NCI-H1092 (cell line): ENCODE measurements at places on chromosomes 7 and 10.

DNA sequence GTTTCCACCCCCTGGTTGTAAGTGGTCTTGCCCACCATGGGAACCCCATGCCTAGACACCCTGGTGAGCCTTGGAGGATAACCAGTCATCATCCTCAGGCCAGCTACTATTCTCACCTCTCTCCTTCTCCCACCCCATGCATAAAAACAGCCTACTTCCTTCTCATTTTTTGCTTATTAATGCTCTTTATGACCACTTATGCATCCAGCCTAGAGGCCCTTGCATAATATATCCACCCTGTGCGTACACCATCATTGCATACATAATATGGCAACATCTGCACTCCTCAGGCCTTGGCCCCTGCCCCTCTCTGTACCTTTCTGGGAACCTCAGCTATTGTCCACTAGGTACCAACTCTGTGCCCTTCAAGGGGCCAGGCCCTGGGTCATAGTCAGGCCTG is 91.0 kb downstream of the CDH23 start:
- DNase-seq, result no peak

DNA sequence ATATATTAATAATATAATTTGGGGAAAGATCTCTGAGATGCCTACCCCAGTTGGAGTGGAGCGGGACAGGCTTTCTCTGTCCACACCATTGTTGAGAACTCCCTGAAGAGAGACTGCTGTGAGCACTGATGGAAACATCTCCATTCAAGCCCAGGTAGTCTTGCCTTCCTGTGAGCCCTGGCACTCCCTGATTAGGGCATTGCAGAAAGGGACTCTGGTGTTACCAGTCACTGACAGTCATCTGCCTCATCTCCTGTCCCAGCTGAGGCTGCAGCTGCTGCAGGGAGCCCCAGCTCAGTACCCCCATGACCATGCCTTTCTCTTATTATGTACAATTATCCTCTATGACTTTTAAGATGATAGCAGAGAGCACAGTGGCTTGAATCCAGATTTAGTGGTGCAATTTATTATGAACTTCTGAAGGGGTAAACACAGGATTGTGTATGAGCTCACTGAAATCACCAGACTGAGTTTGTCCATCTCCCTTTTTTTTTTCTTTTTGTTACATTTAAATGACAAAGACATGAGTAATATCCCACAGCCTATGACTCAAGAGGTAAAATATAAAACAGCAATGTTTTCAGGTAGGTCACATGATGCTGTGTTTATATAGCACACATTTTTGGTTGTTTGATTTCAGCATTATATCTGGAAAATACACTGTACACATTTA is 236.9 kb downstream of the SLC25A13 start:
- DNase-seq, result no peak

- no peak for DNase-seq
Observed at GRCh38 chr10:29635711-29636144, 957 bp upstream of the SVIL start.

- DNase-seq, result no peak
Observed at GRCh38 chr10:80201608-80202141, 3.7 kb downstream of the ANXA11 start.

- DNase-seq, result no peak
Observed at GRCh38 chr7:32888505-32888904, 3.1 kb downstream of the KBTBD2 start.

- no peak for DNase-seq
Observed at GRCh38 chr7:132732321-132732865, 156.1 kb upstream of the PLXNA4 start.

GRCh38 chr10:111445667-111446066 is 368.8 kb downstream of the ADRA2A start:
- no peak for DNase-seq

DNA sequence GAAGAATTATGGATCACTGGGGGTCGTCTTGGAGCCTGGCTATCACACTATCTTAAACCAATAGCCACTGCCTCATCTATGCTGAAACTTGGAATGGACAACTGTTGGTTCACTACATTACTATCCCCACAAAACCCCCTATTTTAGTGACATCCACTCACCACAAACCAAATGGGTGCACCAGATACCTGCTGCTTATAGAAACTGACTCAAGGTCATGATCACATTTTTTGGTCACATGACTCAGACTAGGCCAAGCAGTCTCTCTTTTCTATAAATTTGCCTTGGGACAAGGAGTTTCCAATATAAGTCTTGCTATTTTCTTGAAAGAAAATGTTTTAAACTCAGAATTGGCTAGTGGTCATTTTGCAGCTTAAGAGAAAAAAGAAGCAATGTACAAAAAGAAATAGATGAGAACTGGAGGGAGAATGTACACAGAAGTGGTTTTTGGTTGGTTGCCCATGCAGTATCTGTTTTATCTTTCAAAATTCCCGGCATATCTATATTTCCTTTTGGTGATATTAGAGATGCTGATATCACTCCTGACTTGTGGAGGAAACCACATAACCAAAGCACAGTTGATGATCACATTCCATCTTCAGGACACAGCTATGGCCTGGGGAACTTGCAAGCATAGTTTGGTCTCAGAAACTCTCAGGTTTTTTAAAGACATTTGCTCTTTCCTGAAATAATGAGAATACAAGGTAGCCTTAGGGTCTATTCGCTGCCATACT is 85.2 kb upstream of the CACNA2D1 start:
- DNase-seq, result no peak

- no peak for DNase-seq
Observed at GRCh38 chr7:107638594-107638993, 22.0 kb upstream of the SLC26A4 start.

GRCh38 chr10:15879058-15879457 is 18.8 kb upstream of the MINDY3 start:
- peak; percentile 44 for DNase-seq

DNA sequence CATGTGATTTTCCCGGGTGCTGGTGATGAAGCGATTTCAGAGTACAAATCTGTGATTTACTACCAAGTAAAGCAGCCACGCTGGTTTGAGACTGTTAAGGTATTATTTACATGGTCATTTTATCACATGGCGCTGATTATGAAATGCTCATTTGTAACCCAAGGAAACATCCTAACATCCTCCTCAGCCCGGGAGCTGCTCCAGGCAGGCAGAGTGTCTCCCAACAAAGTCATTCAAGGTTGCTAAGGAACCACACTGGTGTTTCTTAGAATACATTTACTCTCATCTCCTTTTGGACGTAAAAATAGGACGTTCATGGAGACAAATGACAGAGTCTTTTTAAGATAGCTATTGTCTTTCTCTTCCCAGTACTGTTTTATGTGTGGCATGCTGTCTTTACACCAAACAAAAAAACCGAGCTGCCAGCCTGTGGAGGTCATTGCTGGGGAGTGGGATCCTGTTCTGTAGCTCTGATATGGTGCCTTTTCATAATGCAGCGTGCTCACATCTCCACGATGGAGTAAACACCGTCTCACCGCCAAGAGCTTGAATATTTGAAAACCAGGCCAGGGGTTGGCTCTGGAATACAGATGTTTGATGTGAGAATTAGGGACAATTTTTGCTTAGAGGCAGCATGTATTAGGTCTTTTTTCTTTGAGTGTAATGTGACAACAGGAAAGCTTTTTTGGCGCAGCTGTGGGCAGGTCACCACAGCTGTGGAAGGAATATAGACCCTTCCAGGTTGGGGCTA is 119.6 kb downstream of the DOCK1 start:
- no peak for DNase-seq

DNA sequence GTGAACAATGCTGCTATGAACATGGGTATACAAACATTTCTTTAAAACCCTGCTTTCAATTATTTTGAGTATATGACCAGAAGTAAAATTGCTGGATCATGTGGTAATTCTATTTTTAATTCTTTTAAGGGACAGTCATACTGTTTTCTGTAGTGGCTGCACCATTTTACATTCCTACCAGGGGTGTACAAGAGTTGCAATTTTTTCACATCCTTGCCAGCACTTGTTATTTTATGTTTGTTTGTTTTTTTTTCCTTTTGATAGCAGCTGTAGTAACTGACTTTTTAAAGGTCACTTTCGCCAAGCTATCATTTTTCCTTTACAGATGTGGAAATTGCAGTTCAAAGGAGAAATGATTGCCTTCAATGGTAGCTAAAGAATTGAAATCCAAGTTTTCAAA is 99.5 kb downstream of the GPR85 start:
- DNase-seq, result no peak

DNA sequence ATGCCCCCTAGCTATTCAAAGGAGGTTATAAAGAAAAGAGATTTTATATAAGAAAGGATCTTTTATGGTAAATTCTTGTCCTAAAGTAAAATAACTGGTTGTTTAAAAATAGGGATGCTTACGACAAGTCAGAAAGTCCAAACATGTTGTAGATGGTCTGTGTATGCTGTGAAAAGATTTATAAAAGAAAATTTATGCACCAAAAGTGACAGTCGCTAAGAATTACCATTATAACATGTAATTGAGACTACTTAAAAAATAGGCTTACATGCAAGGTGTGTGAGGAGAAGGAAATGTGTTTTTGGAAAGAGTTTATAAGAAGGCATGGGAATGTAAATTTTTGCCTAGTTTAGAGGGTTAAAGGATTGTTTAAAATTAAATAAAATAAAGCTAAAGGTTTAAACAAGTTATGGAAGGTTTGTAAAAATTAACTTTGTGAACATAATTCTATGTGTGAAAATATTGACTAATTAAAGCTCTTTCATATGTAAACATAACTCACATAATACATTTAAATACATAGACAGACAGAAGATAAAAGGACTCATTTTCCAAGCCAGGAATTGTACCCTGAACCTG is 118.5 kb downstream of the LYZL1 start:
- DNase-seq, result no peak

- no peak for DNase-seq
Observed at GRCh38 chr7:24972991-24973390, 7.0 kb downstream of the OSBPL3 start.

DNA sequence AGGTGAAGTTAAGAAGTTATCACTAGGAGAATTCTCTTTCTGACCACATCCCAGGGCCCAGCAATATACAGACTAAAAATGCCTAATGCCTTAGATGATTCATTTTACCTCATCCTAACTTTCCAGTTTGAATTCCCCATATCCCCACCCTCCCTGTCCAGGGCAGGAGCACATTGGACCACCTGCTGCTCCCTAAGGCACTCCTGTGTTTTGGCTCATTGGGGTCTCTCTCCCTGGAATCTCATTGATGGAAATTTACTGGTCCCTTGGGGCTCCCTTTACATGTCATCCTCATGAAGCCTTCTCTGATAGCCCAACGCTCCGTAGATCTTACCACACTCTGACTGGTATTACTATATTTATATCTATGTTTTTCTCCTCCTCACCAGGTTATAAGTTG is 2.7 kb downstream of the IL2RA start:
- no peak for DNase-seq

DNA sequence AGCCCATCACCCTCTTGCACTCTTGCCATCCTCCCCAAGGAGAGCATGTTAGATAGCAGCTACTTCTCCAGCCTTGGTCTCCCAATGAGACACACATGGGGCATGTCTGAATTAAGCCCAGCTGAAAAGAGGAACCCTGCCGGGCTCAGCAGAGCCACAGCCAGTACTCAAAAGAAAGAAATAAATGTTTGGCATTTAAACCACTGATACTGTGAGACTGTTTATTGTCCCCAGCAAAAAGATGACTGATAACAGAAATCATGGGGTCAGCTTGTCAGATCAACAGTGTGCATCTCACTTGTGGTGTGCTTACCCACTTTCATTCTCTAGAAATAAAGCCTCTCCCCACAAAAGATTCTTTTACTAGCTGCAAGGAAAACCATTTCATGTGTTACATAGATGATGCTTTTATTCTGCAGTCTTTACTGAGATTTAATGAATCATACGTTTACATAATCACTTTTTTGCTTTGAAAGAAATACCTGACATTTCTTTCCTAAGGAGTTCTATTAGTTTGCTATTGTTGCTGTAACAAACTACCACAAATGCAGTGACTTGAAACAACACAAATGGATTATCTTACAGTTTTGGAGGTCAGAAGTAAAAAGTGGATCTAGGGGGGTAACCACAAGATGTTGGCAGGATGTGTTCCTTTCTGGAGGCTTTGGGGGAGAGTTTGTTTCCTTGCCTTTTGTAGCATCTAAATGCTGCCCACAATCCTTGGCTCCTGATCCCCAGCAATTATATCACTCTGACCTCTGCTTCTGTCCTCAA is 20.9 kb downstream of the ANKRD7 start:
- no peak for DNase-seq

DNA sequence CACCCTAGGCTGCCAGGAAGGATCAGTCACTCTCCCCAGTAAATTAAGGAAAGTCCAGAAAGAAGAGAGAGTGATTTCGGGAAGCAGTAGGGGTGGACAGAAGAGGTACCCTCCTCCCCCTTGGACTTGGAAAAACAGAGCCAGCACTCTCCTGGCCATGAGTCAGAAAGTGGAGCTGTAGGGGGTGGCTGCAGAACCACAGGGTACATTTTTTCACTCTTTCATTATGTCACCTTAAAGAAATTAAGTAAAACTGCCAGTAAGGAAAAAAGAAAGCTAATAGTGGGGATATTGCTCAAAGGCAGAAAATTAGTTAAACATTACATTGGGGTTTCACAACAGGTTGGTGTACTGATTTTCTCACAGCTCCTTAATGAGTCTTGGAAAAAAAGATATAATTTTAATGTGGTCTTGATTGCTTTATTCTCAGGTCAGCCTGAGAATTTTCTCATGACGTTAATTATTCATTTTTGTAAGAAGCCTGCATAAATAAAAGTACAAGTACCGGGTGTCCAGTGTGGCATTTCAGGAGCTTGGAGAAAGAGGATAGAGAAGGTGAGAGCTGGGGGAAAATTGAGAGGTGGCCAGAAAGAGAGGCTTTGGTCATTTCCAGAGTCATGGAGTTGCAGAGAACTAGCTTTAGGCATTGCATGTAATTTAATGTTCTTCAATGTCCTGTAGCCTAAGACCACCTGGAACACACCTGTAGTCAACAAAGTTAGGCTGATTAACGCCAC is 23.2 kb upstream of the AOAH start:
- no peak for DNase-seq

- DNase-seq, result no peak
Observed at GRCh38 chr10:84291384-84291783, 37.0 kb upstream of the CCSER2 start.

- no peak for DNase-seq
Observed at GRCh38 chr7:142808461-142808801, 37.7 kb downstream of the PRSS2 start.

- no peak for DNase-seq
Observed at GRCh38 chr10:124306922-124307371, 111.8 kb downstream of the OAT start.
